Activated CD4-positive, alpha-beta T cell treated with anti-CD3 and anti-CD28 coated beads for 4 hours (primary cell): ENCODE measurements at places on chromosomes 16 and 17.

- no peak for DNase-seq
Measured at GRCh38 chr16:58176608-58177352, 21.1 kb downstream of the CSNK2A2 start.

DNA sequence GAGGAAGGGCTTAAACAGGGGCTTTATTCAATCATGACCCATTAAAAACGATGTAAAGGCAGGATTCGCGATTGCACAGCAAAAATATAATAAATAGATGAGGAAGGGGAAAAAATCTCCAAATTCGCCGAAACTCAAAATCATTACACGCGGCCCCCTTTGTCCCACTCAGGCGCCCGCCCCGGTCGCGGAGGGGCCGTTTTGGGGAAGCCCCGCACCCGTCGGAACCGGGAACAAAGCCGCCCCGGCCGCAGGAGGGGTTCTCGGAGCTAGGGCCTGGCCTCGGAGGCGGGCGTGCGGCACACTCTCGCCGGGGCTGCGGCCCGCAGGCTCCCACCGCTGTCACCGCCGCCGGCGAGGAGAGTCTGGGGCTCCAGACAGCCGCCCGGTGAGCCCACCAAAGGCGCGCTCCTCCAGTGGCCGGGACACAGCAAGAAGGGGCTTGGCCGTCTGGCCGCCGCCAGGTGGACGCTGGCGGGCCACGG is 521 bp downstream of the C16orf87 start:
- DNase-seq = peak; percentile 33

- DNase-seq = no peak
Measured at GRCh38 chr17:66747578-66748275, 87.2 kb upstream of the CACNG5 start.

DNA sequence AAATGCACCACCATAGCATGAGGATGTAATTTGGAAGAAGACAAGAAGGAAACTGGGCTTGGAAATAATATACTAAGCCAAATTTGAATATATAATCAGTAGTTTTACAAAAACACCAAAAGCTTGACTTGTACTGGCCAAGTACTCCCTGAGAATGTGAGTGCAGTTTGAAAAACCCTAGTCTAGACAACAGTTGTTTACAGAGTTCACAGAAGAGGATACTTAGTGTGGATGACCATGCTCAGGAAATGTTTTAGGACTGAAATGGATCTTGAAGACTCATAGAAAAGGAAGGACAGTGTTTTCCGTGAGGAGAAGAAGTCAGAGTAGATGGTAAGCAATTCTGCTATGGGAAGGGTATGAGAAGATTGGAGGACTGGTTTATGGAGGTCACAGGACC is 1.9 kb upstream of the CDYL2 start:
- DNase-seq = no peak

DNA sequence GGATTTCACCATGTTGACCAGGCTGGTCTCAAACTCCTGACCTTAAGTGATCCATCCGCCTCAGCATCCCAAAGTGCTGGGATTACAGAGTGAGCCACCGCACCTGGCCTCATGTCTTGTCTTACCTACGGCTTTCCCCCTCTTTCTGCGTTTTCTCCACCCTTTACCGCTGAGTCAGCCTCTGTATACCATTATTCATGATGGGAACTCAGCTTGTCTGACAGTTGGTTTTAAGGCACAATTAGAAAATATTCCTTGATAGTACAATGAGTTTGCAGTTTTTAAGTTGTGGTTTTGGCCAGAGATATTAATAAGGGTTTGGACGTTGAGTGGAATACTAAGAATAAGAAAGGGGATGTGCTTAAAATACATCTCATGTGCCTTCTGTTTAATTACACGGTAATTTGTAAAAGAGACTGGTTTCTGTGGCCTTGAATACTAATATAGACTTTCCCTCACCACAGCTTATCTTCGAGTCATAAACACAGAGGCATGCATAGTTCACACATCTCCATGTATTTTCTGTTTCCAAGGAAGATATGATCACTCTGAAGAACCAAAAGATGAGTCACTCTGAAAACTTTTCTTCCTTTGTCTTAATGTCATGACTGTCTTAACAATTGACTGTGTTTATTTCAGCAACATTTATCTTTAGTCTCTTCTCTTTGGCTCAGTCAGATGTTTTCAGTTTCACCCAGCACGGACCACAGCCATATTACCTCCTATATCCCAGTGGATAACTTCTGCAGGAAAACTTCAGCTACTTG is 54.4 kb downstream of the PITPNC1 start:
- DNase-seq = no peak

DNA sequence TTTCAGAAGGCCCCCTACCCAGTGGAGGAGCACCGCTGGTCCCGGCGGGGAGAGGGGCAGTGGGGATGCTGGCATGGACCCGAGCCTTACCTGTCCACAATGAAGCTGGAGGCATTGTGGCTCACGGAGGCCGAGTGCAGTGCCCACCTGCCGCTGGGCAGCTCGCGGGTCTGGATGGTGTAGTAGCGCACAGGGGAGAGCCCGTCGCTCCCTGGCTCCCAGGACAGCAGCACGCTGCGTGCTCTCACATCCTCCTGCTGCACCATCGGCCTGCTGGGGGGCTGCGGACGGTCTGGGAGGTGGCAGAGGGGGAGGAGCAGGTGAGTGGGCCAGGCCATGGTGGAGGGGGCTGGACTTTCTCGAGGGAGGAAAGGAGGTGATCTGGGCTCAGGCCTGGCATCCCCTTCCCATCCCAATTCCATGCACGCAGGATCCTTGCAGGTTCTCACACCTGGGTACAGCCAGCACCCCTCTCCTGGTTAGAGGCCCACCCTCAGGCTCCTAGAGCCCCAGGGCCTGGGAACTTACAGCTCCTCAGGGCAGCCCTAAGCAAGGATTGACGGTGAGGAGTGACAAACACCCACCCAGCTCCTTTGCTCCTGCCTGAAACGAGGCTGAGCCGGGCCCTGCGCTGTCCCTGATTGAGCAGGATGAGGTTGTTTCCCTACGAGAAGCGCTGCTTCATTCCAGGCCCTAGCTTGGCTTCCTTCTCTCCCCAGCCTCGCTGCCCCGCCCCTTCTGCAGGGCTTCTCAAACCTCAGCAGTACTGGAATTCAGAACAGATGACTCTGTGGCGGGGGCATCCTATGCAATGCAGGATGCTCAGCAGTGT is 76.2 kb upstream of the CDC42EP4 start:
- no peak for DNase-seq

DNA sequence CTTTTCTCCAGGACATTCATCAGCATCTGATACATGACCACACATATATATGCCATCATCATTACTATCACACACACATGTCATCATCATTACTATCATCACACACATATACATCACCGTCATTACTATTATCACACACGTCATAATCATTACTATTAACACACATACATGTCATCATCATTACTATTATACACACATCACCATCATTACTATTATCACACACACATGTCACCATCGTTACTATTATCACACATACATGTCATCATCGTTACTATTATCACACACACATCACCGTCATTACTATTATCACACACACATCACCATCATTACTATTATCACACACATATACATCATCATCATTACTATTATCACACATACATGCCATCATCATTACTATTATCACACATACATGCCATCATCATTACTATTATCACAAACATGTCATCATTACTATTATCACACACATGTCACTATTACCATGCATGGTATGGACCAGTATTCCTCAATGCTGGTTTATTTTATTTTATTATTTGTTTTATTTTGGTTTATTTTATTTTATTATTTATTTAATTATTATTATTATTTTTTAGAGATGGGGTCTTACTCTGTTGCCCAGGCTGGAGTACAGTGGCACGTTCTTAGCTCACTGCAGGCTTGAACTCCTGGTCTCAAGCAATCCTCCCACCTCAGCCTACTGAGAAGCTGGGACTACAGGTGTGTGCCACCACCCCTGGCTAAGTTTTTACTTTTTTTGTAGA is 46.3 kb upstream of the CNEP1R1 start:
- DNase-seq = no peak

DNA sequence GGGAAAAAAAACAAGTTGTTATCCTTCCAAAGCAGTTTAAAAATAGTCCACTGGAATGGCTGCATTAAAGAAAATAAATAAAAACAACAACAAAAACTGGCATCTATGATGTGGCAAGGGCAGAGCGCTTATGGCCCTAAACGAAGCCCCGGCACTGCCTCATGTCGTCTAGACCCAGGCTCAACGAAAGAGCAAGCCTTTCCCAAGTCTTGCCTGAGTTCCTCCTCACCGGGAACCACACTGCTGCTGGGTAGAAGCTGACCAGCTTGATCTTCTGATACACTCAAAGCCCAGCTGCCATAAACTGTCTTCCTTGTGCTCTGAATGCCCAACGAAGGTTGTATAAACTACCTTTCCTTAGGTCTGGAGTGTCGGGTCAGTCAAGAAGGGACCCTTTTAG is 37.0 kb downstream of the NDEL1 start:
- DNase-seq = no peak

DNA sequence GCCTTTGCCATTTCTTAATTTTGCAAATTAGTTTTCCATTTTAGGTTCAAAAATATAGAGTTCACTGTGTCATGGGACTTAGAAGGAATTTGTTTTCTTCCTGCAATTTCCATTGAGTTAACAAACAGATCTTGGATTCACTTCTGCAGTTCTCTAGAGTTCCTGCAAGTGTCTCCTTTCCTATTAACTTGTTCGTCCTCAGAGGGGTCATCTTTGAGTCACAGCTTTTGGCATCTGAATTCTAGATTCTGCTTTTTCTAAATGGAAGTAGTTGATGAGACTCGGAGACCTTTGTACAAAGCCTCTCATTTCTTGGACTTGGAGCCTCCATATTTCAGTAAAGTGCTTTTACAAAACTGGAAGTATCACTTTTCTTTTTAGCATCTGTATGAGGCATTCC is 323.3 kb downstream of the BCAS3 start:
- no peak for DNase-seq

DNA sequence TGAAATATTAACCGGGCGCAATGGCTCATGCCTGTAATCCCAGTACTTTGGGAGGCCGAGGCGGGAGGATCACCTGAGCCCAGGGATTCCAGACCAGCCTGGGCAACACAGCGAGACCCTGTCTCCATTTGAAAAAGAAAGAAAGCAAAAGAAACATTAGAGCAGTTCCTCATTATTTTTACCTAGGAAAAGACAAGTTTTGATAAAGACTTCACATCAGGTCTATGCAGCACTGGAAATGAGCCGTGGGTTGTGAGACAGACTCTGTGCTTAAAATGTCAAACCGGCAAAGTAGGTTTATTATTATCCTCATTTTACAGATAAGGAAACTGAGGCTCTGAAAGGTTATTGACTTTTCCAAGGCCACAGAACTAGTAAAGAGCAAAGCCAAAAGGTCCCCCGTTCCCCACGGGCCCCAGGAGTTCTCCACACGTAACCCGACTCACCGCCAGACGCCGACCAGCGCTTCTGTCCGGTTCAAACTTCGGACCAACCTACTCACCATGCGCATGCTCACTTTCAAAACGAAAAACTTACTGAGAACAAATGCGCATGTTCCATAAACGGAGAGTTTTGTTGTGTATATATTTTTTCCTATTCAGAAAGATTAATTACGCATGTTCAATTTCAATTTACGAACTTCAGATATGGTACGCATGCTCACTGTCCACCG is 356 bp downstream of the TUBD1 start:
- DNase-seq = peak; percentile 1

GRCh38 chr17:39123627-39124026 is 27.8 kb downstream of the PLXDC1 start:
- no peak for DNase-seq

GRCh38 chr16:85365120-85365519 is 248.0 kb upstream of the GSE1 start:
- no peak for DNase-seq

DNA sequence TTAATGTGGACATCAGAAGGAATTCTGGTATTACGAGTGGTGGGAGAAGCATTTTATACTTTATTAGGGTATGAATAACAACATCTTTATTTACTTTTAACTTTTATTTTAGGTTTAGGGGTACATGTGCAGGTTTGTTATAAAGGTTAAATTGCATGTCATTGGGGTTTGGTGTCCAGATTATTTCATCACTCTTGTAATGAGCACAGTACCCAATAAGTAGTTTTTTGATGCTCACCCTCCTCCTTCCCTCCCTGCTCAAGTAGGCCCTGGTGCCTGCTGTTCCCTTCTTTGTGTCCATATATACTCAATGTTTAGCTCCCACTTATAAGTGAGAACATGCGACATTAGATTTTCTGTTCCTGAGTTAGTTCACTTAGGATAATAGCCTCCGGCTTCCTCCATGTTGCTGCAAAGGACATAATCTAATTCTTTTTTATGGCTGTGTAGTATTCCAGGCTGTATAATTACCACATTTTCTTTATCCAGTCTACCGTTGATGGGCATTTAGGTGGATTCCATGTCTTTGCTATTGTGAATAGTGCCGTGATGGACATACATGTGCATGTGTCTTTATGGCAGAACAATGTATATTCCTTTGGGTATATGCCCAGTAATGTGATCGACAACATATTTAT is 456.2 kb downstream of the XYLT1 start:
- DNase-seq = no peak

GRCh38 chr17:57357392-57357784 is 101.1 kb downstream of the MSI2 start:
- DNase-seq = no peak

DNA sequence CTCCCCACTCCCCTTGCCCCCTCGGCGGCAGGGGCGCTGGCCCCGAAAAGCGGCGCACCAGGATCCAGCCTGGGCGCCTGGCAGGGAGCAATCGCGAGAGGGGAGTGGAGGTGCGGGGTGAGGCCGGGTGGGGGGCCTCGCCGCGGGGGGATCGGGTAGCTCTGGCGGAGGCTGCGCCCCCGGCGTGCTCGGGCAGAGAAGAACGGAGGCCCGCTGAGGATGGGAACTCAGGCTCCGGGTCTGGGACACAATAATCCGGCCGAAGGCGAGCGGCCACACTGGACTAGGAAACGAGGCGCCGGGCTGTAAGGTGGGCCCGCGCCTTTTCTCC is 721 bp upstream of the PCGF2 start:
- no peak for DNase-seq

GRCh38 chr17:57701124-57701523 is 44.0 kb downstream of the CCDC182 start:
- DNase-seq = no peak

DNA sequence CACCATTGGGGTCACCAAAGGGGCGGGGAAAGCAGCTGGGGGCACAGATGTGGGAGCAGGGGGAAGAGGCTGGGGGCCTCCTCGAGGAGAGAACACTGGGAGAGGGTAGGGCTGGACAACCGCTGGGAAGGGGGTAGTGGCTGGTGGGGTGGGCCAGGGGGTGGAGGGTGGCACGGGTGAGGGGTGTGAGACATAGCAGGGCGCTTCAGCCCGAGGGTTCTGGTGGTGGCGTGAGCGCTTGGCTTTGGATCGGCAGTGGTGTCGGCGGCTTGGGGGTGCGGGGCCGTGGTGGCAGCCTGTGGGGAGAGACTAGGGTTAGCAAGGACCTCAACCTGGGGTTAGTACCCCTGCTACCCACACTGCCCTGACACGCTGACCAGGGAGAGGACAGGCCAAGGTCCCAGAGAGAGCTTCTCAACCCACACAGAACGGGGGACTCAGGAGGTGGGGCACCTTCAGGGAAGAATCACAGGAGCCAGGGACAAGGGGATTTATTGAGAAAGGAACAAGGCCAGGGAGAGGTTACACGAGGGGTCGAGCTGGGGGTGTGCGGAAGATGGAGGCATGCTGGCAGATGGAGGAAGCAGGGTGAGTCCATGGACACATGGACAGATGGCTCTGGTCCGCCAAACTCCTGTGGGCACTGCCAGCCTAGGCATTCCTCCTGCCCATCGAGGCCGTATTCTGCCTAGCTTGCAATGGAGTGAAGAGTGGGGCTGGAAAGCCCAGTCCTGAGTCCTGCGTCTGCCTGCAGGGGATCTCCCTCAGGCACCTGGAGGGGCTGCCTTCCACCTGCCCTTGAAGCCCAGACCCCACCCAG is 8.4 kb downstream of the PER1 start:
- no peak for DNase-seq

- no peak for DNase-seq
Measured at GRCh38 chr17:61240851-61241468, 158.7 kb upstream of the TBX2 start.
